ENCODE measurements at places on chromosomes 3 and 15.

DNA sequence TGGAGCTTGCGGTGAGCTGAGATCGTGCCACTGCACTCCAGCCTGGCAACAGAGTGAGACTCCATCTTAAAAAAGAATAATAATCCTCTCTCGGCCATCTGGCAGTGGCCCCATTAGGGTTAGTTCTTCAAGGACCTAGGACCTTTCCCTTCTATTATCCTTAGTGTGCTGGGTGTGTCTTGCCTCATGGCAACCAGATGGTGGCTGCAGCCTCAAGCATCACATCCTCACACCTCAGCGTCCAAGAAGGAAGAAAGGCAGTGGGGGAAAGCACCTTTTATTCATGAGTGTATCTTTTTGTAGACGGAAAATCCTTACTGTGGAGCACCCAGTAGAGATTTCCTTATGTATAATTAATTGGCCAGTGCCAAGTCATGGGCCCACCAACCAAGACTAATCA lies 42.7 kb upstream of the TFRC start:
- no peak for DNase-seq

GRCh38 chr3:15206662-15207576 lies 873 bp downstream of the CAPN7 start:
- DNase-seq = peak; percentile 41

- peak; percentile 27 for DNase-seq
Measured at GRCh38 chr3:155890671-155891190, 20.3 kb downstream of the GMPS start.

GRCh38 chr15:62988701-62989100 lies 53.8 kb upstream of the TPM1 start:
- no peak for DNase-seq

DNA sequence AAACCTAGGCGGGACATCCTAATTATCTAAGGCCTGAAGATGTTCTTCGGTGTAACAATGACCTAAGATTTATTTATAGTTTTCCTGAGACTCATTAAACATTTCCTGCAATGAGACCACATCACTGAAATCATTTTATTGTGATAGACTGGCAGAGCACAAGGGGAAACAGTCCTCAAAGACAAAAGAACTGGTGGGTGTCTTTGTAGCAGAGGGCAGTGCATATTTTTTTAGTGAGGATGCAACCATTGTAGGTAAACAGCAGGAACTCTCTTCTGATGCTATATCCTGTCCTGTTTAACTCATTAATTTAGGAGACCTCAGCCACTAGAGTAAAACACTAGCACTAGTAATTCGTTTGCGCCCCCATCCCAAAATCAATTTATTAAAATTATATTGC lies 100.0 kb downstream of the MAGI1 start:
- no peak for DNase-seq

- no peak for DNase-seq
Measured at GRCh38 chr3:85838921-85839320, 880.1 kb downstream of the CADM2 start.

Measured in fibroblast of skin of back (primary cell).